Cortex of kidney (tissue), 1 donor: ENCODE measurements at places on chromosomes 3 and 15.

DNA sequence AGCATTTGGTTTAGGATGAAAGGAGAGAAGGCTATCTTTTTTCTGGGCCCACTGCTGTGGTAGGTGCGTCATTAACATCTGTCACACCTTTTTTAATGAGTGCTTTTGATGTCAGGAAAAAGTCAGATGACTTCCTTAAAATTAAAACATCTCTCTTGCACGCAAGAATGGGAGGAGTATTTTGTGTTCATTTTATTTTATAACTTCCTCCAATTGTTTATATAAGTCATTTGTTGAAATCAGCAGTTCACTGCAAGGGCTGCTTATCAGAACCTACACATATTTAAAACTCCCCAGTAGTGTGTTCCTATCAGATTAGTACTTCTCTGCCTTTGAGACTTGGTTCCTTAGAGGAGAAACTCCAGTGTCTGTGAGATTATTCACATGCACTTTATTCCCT lies 143.8 kb downstream of the NEO1 start:
- DNase-seq = no peak

- no peak for DNase-seq
Observed at GRCh38 chr3:52596658-52597265, 60.4 kb downstream of the UQCC5 start.

DNA sequence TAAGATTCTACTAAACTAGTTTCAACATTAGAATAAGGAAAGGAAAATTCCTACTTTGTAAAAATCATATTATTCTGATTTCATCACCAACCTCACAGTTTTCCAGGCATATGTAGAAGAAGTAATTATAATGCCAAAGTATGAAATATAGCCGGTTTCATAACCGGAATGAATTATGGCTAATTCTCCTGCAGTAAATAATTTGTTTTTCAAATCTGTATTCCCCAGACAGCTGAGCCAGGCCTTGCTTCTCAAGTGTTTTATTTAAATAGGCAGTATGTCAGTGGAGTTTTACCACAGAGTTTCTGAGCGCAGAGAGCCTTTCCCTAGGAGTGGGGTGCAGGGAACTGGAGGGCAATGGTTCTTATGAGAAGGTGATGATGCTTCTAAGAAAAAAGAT lies 8.7 kb upstream of the CPA3 start:
- DNase-seq = no peak

- DNase-seq = no peak
Observed at GRCh38 chr15:38941399-38941953, 376.9 kb upstream of the RASGRP1 start.

DNA sequence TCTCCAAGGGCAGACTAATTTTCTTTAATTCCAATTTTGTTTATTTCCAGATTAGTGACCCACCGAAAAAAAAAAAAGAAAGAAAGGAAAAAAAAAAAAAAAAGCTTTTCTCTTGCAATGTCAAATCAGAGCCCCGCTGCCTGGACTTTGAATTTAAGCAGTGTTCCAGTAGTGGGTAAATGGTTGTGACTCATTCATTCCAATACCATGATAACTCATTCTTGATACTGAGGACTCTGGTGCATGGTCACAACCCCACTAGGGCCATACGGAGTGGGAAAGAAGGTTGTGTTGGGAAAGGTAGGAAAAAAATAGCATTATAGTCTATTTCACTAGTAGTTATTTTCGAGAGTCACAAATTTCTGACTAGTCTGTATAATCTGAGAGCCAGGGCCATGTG lies 59.1 kb upstream of the COL8A1 start:
- no peak for DNase-seq
